HCT116 (cell line): ENCODE measurements at places on chromosomes 2 and 18. TPM values are rescaled to one million over a fixed set of nuclear protein-coding genes. Genes with fewer than 3 reads are reported as not detected.

DNA sequence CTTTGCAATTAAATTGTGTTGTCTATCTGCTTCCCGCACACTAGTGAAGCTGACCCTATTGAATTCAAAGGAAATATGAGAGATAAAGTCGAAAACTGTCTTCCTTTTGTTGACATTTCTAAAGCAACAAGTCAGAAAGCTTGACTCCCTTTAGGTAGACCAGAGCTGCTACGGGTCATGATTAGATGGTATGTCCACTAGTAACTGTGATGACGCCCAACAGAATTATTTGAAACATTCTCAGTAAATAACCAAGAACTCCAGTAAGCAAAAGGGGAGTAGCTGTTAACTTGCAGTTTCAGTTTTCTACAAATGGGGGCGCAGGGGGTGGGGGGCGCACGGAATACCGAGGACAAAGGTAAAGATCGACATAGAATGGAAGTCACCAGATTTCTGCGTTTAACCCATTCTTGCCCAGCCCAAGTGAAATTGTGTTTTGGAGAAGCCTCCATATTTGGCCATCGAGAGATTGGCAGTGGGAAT, 56.4 kb downstream of the CRIM1 start:
- H3K36me3 ChIP-seq: no peaks in the 10 kb centered on the region
- H3K4me3 ChIP-seq: no peak overlapping the region
- DNase-seq: no peak

- DNase-seq: no peak
- H3K27me3 ChIP-seq: no peaks in the 10 kb centered on the region
- no peak overlapping the region for H3K27ac ChIP-seq
- H3K4me3 ChIP-seq: no peak overlapping the region
- no peaks in the 10 kb centered on the region for H3K4me1 ChIP-seq
- no peaks in the 10 kb centered on the region for H3K36me3 ChIP-seq
Measured at GRCh38 chr2:68762665-68763064, 28.1 kb downstream of the ARHGAP25 start.

GRCh38 chr2:54589340-54590215, 133.5 kb downstream of the SPTBN1 start:
- H3K36me3 ChIP-seq: 0 out of 2 replicates have a peak, but pooled peaks cover 4% of the 10 kb centered on the region
- DNase-seq: no peak
- no peak overlapping the region for H3K27ac ChIP-seq

The FER1L5 gene
- total RNA-seq: 0.91 TPM

DNA sequence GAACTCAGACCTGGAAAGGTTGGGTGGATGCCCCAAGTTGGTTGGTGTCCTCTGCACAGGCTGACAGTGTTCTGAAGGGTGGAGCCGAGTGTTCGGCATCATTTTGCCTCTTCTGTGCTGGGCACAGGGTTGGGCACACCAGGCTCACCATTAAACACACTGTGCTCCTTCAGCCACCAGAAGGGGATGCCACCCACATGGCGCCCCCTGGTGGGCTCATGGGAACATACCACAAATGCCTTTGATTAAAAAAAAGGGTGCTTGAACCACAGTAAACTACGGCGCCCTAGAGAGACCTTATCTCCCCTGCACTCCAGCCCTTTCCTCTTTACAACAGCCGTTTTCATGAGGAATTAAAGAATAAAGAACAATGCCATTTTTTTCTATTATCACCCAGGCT, 89.4 kb downstream of the CELF4 start:
- H3K36me3 ChIP-seq: no peaks in the 10 kb centered on the region
- H3K4me1 ChIP-seq: no peaks in the 10 kb centered on the region
- no peak overlapping the region for H3K4me3 ChIP-seq

GRCh38 chr2:189837326-189837725, 53.1 kb downstream of the PMS1 start:
- no peaks in the 10 kb centered on the region for H3K27me3 ChIP-seq
- DNase-seq: no peak
- H3K36me3 ChIP-seq: no peaks in the 10 kb centered on the region
- no peak overlapping the region for H3K4me3 ChIP-seq
- peaks cover 4% of the 10 kb centered on the region; the same call in 1 of the 2 replicates for H3K4me1 ChIP-seq

DNA sequence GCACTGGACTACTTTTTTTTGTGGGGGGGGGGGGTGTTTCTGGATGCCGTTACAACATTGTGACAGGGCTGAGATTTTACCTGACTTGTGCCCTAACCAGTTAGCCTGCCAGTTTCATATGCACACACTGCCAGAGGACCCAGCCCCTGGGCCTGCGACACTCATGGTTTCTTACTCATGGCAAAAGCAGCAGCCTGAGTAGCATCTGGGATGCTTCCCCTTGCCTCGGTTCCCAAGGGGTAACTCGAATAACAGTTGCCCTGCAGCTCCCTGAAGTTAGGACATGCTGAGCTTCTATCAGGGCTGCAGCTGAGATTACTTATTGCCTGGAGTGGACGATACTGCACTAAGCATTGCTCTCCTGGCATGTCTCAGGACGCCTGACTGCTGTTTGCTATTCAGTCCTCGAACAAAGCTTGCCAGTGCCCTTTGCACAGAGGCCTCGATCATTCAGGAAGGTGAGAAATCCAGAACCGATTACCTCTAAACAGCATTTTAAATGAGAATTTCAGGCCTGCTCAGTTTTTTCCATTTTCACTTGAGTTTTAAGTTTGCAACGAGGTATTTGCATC, 47.9 kb downstream of the TRPM8 start:
- no peak overlapping the region for H3K27ac ChIP-seq
- H3K27me3 ChIP-seq: no peaks in the 10 kb centered on the region
- H3K36me3 ChIP-seq: no peaks in the 10 kb centered on the region
- H3K4me3 ChIP-seq: no peak overlapping the region

GRCh38 chr18:59540780-59541179, 156.4 kb downstream of the CCBE1 start:
- H3K27ac ChIP-seq: no peak overlapping the region
- no peaks in the 10 kb centered on the region for H3K36me3 ChIP-seq
- DNase-seq: no peak
- peaks cover 29% of the 10 kb centered on the region for H3K27me3 ChIP-seq

GRCh38 chr18:27226556-27227075, 41.5 kb upstream of the CHST9 start:
- no peak for DNase-seq
- no peaks in the 10 kb centered on the region for H3K27me3 ChIP-seq
- H3K4me1 ChIP-seq: no peaks in the 10 kb centered on the region
- H3K4me3 ChIP-seq: no peak overlapping the region
- no peaks in the 10 kb centered on the region for H3K36me3 ChIP-seq

DNA sequence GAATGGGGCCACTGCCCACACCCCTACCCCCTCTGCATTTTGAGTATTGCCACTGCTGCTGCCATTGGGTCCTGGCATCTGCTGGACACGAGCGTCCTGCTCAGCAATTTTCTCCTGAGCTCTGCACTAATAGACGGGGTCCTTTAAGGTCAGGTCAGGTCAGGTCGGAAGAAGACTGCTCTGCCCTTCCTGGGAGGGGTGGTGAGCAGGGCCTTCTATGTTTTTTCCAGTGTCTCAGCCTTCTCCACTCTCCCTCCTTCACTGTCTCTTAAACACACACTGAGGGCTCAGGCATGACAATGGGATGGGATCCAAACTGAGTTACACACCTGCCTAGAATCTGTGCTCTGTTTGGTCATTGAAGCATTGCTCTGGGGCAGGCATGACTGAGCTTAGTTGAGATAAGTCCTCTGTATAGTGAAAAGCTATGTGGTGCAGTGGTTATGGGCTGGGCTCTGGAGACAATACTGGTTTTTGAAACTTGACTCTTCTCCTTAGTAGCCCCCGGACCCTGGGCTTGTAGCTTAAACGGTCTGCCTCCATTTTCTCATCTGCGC, 10.6 kb downstream of the MYO1B start:
- no peak for DNase-seq
- H3K27me3 ChIP-seq: no peaks in the 10 kb centered on the region
- H3K27ac ChIP-seq: no peak overlapping the region
- no peaks in the 10 kb centered on the region for H3K36me3 ChIP-seq
- H3K4me3 ChIP-seq: no peak overlapping the region
- no peaks in the 10 kb centered on the region; the same call in 1 of the 2 replicates for H3K4me1 ChIP-seq
